ENCODE measurements at places on chromosomes 6 and 20.
A peak's percentile ranks its signal among the peaks of the same experiment; 100 is the strongest.

- H3K4me1 ChIP-seq, result peaks cover 13% of the 10 kb centered on the region
- DNase-seq, result no peak
- peak within 1 kb of the TSS; percentile 80 for H3K27ac ChIP-seq
These were observed at the start of gene SLC2A10 for GRCh38 chr20:46709459-46710152. Gene SLC2A10 (plus strand): TSS chr20:46709649. CDS start chr20:46709737, 88 bp downstream.

- no peaks in the 10 kb centered on the region for H3K36me3 ChIP-seq
- H3K27me3 ChIP-seq, result no peaks in the 10 kb centered on the region
- no peak for DNase-seq
- no peak overlapping the region for H3K27ac ChIP-seq
These were observed 41.4 kb downstream of the HLA-F start for GRCh38 chr6:29764422-29765196.

DNA sequence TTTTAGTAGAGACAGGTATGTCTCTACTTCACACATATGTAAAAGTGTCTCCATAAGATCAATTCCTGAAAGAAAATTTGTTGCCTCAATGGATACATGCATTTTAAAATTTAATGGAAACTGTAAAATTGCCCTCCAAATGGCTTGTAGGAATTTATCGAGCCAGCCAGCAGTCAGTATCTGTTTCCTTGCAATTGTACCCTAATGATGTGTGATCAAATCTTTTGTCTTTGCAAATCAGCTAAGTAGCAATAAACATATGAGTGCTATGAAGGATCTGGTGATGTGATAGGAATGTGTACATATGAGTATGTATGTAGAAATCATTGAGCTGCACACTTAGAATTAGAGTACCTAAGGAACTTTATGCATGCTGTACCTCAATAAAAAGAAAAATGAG, 253.0 kb downstream of the MAFB start:
- no peaks in the 10 kb centered on the region for H3K4me1 ChIP-seq
- H3K4me3 ChIP-seq, result no peak overlapping the region
- no peak overlapping the region for H3K27ac ChIP-seq
- no peaks in the 10 kb centered on the region for H3K27me3 ChIP-seq
- DNase-seq, result no peak

DNA sequence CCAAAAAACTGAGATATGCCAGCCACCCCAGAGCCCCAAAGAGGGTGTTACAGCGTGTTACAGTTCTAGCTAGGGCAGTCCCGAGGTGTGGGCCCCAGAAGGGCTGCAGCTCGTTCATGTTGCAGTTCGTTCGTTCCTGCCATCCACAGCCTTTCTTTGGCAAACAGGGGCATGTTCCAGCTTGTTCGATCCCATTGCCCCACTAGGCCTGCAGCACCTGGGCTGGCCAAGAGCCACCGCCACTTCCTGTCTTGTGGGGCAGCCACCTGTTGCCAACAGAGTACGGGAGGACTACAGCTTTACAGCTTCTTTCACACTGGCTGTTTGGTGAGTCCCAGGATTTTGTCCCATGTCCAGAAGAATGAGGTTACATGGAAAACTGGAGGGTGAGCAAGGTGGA, 198.1 kb downstream of the MMUT start:
- H3K4me3 ChIP-seq, result no peak overlapping the region
- H3K36me3 ChIP-seq, result no peaks in the 10 kb centered on the region

DNA sequence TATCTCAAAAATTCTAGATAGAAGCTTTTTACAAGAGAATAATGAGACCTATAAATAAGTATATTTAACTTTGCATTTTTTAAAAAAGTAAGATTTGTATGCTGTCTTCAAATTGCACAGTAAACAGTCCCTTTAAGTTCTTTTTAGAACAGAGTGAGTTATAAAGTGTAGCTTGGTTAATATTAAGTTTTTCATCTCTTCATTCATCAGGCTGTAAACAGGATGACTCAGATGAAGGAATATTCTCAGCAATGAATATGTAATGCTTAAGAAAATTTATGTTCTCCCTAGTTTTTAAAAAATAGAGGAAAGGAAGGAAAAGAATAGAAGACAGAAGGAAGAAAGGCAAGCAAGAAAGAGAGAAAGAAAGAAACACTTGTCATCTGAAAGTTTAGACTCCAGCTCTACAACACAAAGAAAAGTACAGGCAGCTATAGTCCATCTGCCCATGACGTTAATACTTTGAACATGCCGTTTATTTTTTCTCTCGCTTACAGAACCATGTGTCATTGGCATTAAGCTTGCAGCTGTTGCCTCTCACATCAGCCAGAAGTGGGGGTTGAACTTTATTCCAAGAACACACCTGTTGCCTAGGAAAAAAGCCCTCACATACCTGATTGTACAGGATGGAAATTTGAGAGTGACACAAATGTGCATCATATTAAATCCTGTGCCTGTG, 36.1 kb downstream of the CAP2 start:
- H3K27me3 ChIP-seq, result no peaks in the 10 kb centered on the region
- no peak overlapping the region for H3K4me3 ChIP-seq
- H3K27ac ChIP-seq, result no peak overlapping the region

GRCh38 chr6:26055719-26056582, 31.3 kb upstream of the HFE start:
- no peaks in the 10 kb centered on the region for H3K36me3 ChIP-seq
- H3K4me3 ChIP-seq, result peak overlapping the region; percentile 43
- DNase-seq, result peak; percentile 64
- peak overlapping the region; percentile 95 for H3K27ac ChIP-seq
- no peaks in the 10 kb centered on the region for H3K4me1 ChIP-seq

DNA sequence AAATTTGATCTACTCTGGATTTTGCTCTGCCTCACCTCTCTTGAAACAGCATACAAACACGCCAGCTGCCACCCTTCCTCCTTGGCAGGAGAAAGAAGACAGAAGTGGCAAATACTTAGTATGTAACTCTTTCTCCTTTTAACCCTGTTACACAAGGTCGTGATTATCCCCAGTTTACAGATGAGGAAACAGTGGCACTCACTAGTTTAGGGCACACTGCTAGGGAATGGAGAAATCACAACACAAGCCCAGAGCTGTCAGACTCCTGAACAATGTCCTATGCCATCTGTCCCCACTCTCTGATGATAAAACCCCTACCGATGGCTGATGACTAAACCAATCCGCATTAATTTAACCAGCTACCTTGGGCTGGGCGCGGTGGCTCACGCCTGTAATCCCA, 79.7 kb downstream of the FGD2 start:
- H3K4me1 ChIP-seq, result peaks cover 54% of the 10 kb centered on the region
- H3K4me3 ChIP-seq, result no peak overlapping the region
- DNase-seq, result no peak
- no peaks in the 10 kb centered on the region for H3K36me3 ChIP-seq
- peak overlapping the region; percentile 78 for H3K27ac ChIP-seq
- H3K27me3 ChIP-seq, result no peaks in the 10 kb centered on the region

GRCh38 chr6:33343953-33344611, 26.5 kb upstream of the ZBTB22 start:
- no peak overlapping the region for H3K4me3 ChIP-seq
- H3K4me1 ChIP-seq, result peaks cover 20% of the 10 kb centered on the region
- H3K27me3 ChIP-seq, result no peaks in the 10 kb centered on the region
- peak overlapping the region; percentile 54 for H3K27ac ChIP-seq
- no peak for DNase-seq

DNA sequence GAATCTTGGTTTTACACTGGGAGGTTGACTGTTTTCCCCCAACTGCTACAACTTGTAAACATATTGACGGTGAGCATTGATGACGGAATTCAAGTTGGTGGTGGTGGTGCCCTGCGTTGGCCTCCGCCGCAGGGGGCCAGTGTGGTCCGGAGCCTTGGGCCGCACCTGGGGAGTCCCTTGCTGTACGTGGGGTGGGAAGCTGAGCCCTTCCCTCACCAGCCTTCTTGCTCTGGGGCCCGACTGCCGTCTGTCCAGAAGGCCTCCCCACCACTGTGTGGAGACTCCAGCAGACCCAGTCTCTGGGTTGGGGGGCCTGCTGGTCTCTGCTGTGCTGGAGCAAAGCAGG, 11.4 kb downstream of the GATA5 start:
- DNase-seq, result no peak
- H3K27ac ChIP-seq, result no peak overlapping the region
- peaks cover 4% of the 10 kb centered on the region for H3K27me3 ChIP-seq
- H3K4me1 ChIP-seq, result no peaks in the 10 kb centered on the region

- no peak for DNase-seq
- no peaks in the 10 kb centered on the region for H3K27me3 ChIP-seq
- H3K4me3 ChIP-seq, result no peak overlapping the region
These were observed 98.8 kb downstream of the MYLK4 start for GRCh38 chr6:2651961-2652360.

- H3K27ac ChIP-seq, result no peak overlapping the region
- H3K4me1 ChIP-seq, result peaks cover 6% of the 10 kb centered on the region
- H3K4me3 ChIP-seq, result no peak overlapping the region
- no peak for DNase-seq
These were observed 72.6 kb upstream of the DUSP22 start for GRCh38 chr6:219641-220198.

GRCh38 chr20:35238170-35238569, 11.7 kb downstream of the MMP24 start:
- H3K27ac ChIP-seq, result no peak overlapping the region
- no peak for DNase-seq
- H3K4me1 ChIP-seq, result no peaks in the 10 kb centered on the region
- H3K36me3 ChIP-seq, result no peaks in the 10 kb centered on the region

DNA sequence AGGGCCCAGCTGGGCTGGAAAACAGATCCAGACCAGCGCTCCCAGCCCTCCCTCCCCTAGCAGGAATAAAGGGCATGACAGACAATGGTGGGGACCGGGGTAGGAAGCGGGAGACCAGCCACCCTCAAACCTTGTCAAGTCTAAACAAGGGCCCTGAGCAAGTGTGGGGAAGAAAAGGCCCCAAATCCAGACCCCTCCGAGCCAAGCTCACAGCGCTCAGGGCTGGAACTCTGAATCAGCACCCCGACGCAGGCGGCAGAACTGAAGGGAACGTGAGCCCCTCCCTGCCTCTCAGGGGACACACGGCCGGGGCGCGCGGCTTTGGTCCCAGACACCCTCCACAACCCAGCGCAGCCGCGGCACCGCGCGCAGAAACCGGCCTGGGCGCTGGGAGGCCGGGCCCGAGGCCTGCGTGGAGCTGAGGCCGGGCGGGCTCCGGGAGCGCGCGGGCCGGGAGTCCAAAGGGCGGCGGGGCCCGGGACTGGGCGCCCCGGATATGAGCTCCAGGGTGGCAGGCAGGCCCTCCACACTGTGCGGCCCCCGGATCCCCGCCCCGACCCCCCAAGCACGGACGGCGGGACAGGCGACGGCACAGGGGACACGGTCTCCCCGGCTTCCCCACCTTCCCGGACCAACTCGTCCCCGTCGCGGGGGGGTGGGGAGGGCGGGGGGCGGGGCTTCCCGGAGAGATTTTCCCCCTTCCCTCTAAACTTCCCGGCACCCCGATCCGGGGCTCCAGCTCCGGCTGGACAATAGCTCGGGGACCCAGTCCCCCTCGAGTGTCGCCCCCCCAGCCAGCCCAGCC, 641 bp downstream of the TEAD3 start:
- peak overlapping the region; percentile 96 for H3K4me3 ChIP-seq
- H3K27ac ChIP-seq, result peak overlapping the region; percentile 95
- peaks cover 45% of the 10 kb centered on the region for H3K4me1 ChIP-seq
- no peaks in the 10 kb centered on the region for H3K27me3 ChIP-seq
- DNase-seq, result no peak

DNA sequence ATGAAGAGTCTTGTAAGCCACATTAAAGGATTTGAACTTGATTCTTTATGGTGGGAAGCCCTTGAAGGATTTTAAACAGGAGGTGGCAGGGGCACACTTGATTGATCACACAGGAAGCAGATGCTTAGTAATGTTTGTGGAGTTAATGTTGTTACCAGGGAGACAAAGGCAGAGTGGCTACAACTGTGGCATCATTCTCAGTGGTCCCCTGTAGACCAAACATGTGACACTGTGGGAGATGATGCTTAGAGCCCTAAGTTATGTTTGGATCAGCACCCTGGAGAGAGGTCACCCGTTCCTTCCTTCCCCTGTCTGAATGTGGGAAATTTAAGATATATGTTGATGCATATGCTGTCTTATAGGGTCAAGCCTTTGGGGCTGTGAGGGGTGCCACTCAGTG, 53.2 kb downstream of the EIF2S2 start:
- DNase-seq, result no peak
- H3K4me1 ChIP-seq, result peaks cover 5% of the 10 kb centered on the region
- H3K36me3 ChIP-seq, result peaks cover 23% of the 10 kb centered on the region
- no peak overlapping the region for H3K4me3 ChIP-seq
- no peak overlapping the region for H3K27ac ChIP-seq

GRCh38 chr6:26538572-26538902, 371 bp downstream of the HMGN4 start:
- no peaks in the 10 kb centered on the region for H3K27me3 ChIP-seq
- peaks cover 62% of the 10 kb centered on the region for H3K4me1 ChIP-seq
- no peak for DNase-seq
- H3K36me3 ChIP-seq, result no peaks in the 10 kb centered on the region

GRCh38 chr6:28656715-28657114, 131.0 kb downstream of the GPX5 start:
- H3K27me3 ChIP-seq, result peaks cover 8% of the 10 kb centered on the region
- no peak for DNase-seq
- H3K36me3 ChIP-seq, result no peaks in the 10 kb centered on the region
- H3K27ac ChIP-seq, result no peak overlapping the region
- H3K4me3 ChIP-seq, result no peak overlapping the region

DNA sequence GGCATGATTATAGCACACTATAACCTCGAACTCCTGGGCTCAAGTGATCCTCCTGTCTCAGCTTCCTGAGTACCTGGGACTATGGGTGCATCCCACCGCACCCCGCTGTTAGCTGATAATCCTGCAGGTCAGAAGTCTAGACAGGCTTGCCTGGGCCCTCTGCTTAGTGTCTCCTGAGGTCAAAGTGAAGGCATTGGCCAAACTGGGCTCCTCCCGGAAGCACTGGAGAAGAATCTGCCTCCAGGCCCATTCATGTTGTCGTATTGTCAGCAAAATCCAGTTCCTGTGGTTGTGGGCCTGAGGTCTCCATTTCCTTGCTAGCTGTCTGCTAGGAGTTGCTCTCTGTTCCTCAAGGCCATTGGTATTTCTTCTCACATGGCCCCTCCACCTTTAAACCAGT, 6.3 kb upstream of the MROH8 start:
- peaks cover 13% of the 10 kb centered on the region for H3K36me3 ChIP-seq
- no peak overlapping the region for H3K4me3 ChIP-seq
- no peaks in the 10 kb centered on the region for H3K27me3 ChIP-seq
- H3K4me1 ChIP-seq, result peaks cover 15% of the 10 kb centered on the region
- no peak for DNase-seq
- no peak overlapping the region for H3K27ac ChIP-seq

- H3K36me3 ChIP-seq, result no peaks in the 10 kb centered on the region
- H3K27ac ChIP-seq, result no peak overlapping the region
- DNase-seq, result no peak
- no peaks in the 10 kb centered on the region for H3K27me3 ChIP-seq
- H3K4me1 ChIP-seq, result no peaks in the 10 kb centered on the region
- no peak overlapping the region for H3K4me3 ChIP-seq
These were observed 329.6 kb downstream of the TAF4 start for GRCh38 chr20:61736001-61736635.

GRCh38 chr6:100117680-100118079, 123.7 kb upstream of the MCHR2 start:
- H3K36me3 ChIP-seq, result no peaks in the 10 kb centered on the region
- H3K4me1 ChIP-seq, result no peaks in the 10 kb centered on the region
- H3K27me3 ChIP-seq, result no peaks in the 10 kb centered on the region
- DNase-seq, result no peak
- H3K27ac ChIP-seq, result no peak overlapping the region
- H3K4me3 ChIP-seq, result no peak overlapping the region
